ENCODE measurements at places on chromosomes 11 and 22.

DNA sequence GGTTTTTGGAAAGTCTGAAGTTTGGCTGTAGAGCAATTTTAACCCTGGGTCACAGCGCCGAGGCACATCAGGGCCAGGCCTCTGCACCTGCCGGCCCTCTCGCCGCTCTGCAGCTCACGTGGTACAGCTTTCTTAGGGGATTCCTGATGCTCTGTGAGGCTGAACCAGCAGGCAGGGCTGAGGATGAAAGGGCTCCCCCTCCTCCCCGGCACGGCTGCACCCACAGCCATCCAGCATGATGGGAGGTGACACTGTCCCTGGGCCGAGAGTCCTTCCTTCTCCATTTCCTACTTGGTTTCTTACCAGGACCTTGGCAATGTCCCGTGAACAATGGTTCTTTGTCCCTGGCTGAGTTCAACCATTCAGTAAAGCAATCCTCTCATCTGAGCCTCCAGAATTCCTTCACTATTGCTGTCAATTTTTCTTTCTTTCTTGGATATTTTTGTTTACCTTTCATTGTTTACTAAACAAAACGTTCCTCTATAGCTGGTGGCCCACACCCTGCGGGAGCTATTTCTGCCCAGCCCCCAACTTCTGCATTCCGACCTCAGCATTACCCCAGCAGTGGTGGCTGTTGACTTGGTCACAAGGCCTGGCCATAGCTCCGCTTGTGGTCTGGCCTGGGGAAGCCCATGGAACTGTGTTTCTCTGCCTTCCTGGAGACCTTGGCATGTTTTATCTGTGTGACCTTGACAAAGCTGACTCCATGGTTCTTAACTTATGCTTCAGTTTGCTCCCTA lies 172.8 kb upstream of the B3GAT1 start:
- DNase-seq, result no peak

DNA sequence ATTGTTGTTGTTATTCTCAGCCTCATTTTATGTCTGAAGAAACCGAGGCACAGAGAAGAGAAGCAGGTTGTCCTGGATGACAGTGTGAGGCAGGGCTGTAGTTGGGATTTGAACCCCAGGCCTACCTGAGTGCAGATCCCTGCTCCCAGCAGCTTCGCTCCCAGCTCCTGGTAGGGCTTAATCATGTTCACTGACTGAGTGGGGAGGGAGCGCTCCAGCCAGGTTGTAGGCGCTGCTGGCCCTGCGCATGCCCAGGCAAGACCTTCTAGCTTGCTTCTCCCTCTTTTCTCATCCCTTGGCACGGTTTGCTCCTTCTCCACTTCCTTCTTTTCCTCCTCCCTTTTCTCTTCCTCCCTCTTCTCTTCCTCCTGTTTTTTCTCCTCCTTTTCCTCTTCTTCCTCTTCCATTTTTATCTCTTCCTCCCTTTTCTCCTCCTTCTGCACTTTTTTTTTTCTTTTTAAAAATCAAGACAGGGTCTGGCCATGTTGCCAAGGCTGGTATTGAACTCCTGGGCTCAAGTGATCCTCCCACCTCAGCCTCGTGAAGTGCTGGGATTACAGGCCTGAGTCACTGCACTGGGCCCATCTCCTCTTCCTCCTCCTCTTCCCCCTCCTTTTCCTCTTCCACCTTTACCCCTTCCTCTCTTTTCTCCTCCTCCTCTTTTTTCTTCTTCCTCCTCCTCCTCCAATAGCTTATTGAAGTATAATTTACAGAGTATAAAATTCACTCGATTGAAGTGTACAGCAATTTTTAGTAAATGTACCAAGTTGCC lies 109.3 kb downstream of the KIAA1671 start:
- DNase-seq, result no peak

DNA sequence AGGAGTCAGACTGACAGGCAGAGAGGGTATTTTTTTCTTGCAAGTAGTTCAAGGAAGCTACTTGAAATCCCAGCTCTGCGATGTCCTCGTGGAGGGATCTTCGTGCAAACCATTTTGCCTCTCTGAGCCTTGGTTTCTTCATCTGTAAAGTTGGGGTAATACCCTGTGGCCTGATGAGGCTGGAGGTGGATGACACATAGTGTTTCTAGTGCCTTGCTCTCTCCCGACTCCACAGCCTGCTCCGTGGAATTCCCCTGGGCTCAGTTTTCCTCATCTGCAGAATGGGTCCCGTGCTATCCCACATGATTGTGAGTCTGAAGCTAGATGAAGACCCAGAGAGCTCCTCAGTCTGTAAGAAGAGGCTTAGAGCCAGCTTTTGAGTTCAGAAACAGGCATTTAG lies 32.7 kb downstream of the DAGLA start:
- DNase-seq, result no peak

GRCh38 chr11:69157822-69158231 lies 2.1 kb downstream of the SMIM38 start:
- DNase-seq, result no peak

DNA sequence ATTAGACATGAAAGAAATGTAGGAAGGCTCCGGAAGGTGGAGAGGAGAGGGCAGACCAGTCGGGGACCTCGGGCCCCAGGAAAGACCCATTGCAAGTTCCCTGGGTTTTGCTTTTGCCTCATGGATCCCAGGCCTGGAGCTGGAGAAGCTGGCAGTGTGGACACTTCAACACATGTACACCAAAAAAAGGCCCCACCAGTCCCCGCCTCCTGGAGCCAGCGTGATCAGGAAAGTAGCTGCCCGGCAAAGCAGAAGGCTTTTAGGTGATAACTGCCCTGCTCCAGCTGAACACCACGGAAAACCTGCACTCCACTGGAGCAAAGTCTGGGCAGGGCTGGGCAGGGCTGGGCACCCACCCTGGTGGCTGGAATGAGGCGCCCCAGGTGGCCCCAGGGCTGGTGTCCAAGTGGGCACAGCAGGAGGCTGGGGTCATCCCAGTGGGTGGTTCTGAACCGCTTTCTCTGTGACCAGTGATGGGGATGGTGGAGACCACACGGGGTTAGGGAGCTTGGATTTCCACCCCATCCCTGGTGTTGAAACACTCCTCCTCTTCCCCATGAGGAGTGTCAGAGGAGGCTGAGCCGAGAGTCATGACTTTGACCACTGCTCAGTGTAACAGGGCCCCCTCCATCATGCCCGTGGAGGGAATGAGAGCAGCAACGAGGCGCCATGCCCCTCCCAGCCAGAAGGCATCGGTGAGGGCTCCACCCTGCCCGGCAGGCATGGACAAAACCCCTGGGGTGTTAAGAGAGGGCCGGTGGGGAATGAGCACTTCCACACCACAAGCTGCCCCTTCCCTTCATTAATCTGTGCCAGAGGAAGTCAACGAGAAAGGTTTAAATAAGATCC lies 16.9 kb upstream of the MUC5AC start:
- no peak for DNase-seq

- no peak for DNase-seq
These were observed 135.7 kb downstream of the SHANK2 start for GRCh38 chr11:71116693-71117040.

DNA sequence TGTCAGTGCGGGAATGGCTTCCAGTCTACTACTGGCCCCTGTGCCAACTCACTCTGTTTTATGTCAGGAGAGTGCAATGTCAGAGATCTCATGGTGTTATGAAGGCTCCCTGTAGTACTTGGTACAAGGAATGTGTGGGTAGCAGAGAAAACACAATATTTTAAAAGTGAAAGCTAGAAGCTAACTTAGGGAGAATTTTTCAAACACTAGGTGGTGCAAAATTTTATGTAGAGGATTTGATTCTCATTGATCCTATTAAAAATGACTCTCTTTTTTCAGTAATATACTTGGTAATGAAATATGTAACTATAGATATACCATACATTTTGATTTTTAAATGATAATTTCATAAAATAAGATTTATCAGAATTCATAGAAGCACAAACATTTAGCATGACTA lies 134.7 kb downstream of the JRKL start:
- no peak for DNase-seq

DNA sequence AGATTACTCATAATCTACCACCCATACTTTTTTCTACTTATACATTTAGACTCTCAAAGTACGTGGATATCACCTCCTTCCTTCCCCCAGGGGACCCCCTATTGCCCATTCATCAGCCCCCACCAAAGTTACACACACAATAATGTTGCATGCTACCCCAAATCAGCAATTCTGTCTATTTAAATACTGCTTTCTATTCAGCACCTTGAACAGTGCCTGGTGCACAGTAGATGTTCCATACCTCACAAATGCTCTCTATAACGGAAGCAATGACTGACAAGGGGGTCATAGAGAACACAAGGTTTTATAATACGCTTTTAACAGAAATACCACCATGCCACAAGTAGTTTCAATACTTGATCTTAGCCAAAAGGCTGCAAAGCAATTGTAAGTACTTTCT lies 370.7 kb downstream of the MIAT start:
- DNase-seq, result no peak

DNA sequence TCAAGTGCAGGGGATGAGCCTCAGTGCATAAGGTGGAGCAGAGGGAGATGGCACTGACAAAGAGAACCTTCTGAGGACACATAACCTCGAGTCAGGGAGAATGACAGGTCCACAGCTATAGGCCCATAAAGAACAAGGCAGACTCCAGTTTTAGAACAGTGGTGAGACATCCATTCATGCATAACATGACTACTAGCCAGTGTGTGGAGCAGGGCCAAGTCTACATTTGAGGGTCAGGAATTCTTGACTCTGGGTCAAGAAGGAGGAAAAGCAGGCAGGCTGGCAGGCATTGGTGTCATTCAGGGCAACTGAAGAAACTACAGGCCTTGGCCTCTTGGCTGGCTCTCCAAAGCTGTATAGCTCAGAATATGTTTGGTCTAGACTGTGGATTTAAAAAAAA lies 54.9 kb downstream of the MTNR1B start:
- no peak for DNase-seq

- DNase-seq, result no peak
These were observed at the start of gene CREB3L1 for GRCh38 chr11:46277622-46278386. CREB3L1 (plus strand) TSS chr11:46277662; CDS start chr11:46278112, 450 bp downstream.

DNA sequence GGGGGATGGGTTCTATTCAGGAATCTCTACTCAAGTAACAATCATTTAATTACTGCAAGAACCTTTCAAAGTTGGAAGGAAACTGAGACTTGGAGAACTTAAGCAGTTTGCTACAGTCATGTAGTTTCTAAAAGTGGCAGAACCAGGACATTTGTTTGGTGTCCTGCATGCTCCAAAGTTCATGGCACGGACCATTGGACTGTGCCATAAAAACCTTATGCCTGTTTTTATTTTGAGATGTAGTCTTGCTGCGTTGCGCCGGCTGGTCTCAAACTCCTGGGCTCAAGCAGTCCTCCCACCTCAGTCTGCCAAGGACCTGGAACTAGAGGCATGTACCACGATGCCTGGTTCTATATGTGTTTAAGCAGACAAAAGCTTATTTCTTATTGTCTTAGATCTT lies 18.6 kb upstream of the AIFM3 start:
- no peak for DNase-seq

GRCh38 chr11:72573072-72573854 lies 101.0 kb downstream of the PDE2A start:
- no peak for DNase-seq

- DNase-seq, result no peak
These were observed 2.9 kb upstream of the LRRC32 start for GRCh38 chr11:76673176-76674142.

- peak; percentile 75 for DNase-seq
These were observed 54.7 kb downstream of the FBXO7 start for GRCh38 chr22:32528984-32529982.

- DNase-seq, result no peak
These were observed 21.0 kb upstream of the RAB30 start for GRCh38 chr11:83092488-83093384.

GRCh38 chr22:32482708-32483107 lies 8.1 kb downstream of the FBXO7 start:
- DNase-seq, result no peak

DNA sequence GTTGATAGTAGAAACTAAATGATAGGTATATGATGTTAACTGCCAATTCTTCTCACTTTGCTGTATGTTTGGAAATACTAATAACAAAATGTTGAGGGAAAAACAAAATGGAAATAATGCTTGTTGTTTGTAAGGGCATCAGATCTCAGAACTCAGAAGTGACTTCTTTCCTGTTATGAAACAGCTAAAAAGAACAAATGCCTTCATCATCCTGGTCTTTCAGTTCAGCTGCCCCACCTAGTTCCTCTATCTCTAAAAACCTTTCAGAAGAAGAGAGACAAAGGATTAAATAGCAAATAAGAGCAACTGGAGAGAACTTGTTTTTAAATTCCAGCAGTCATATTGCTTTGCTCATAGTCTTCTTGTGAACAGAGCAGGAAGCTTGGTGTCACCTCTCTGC lies 345.3 kb upstream of the NCAM1 start:
- DNase-seq, result no peak

GRCh38 chr11:9516113-9516512 lies 55.3 kb downstream of the ZNF143 start:
- no peak for DNase-seq

- peak; percentile 11 for DNase-seq
These were observed 88.6 kb downstream of the SNX19 start for GRCh38 chr11:130827451-130828377.

DNA sequence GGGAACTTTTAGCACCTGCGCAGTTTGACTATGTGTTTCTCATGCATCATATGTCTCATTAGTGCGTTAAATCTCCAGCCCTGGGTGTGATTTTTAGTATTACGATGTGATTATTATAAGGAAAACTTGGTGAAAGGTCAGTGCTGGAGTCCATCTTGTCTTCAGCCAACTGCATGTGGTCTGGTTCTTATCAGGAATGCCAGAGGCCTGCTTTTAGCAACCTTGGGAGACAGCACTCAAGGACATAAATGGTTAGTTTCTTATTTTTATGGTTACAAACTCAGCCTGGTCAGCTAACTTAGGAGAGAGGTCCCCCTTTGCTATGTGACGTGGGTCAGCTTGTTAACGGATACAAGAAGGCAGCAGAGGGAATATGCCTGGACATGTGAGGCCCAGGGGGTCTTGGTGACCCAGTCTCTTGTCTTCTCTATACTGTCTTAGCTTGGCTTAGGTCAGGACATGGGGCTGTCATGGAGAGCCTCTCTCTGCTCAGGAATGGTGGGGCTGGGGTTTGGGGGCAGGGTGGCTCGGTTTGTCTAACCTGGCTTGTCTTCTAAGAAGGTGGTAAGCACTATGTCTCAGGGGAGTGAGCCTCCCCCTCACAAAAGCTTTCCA lies 21.5 kb downstream of the KCTD21 start:
- no peak for DNase-seq

DNA sequence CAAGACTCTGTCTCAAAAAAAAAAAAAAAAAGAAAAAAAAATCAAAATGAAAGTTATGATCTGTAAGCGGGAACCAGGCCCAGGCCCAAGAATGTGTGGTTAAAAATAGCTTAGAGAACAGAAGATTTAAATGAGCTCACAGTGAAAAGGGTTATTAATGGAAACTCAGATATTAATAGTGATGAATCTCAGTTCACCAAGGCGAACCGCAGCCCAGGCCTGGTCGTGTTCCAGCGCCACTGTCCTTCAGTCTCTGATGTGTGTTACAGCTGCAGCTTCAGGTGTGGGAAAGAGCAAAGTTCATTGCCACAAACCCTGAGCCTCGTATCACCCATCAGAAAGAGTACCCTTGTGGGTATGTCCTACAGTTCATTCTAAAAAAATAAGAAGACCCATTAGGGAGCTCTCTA lies 107.1 kb downstream of the GAB2 start:
- peak; percentile 47 for DNase-seq
